Dermis lymphatic vessel endothelial cell (primary cell): ENCODE measurements at places on chromosomes 7 and 10. TPM values are rescaled to one million over a fixed set of nuclear protein-coding genes. Genes with fewer than 3 reads are reported as not detected.

GRID2IP gene
- total RNA-seq: under 0.01 and 0.09 TPM in 2 replicates

THSD7A gene
- 28.3 and 37.5 TPM in 2 replicates for total RNA-seq

CADPS2 gene
- 70.1 and 82.9 TPM in 2 replicates for total RNA-seq

CLRN3 gene
- total RNA-seq: 0.33 and 0.43 TPM in 2 replicates

SPAM1 gene
- not detected in 2 replicates for total RNA-seq

CHAT gene
- not detected in 2 replicates for total RNA-seq

PPP1R17 gene
- not detected in 2 replicates for total RNA-seq
